ENCODE measurements at places on chromosomes 5 and 9. TPM values are rescaled to one million over a fixed set of nuclear protein-coding genes. Genes with fewer than 3 reads are reported as not detected.

HTR1A gene
- total RNA-seq, result not detected

MYO10 gene
- total RNA-seq, result 36.3 TPM

DOCK2 gene
- total RNA-seq, result 2.0 TPM

BHMT2 gene
- total RNA-seq, result not detected

FOXD4L4 gene
- 0.07 TPM for total RNA-seq

RIC1 gene
- total RNA-seq, result 14.6 TPM

PIGO gene
- total RNA-seq, result 44.9 TPM

IRGM gene
- total RNA-seq, result 0.18 TPM

AMBP gene
- 7.8 TPM for total RNA-seq

ZCCHC7 gene
- 15.0 TPM for total RNA-seq

ELOVL7 gene
- total RNA-seq, result 12.1 TPM

HTR4 gene
- total RNA-seq, result not detected

PFN3 gene
- not detected for total RNA-seq

PCDHB7 gene
- total RNA-seq, result not detected

TCF7 gene
- total RNA-seq, result 10.7 TPM

CDKN2B gene
- not detected for total RNA-seq

SLC4A9 gene
- total RNA-seq, result not detected

DNAI1 gene
- total RNA-seq, result 0.13 TPM

CAMK2A gene
- 0.71 TPM for total RNA-seq

ESM1 gene
- not detected for total RNA-seq

HEMGN gene
- not detected for total RNA-seq

C8G gene
- 1.7 TPM for total RNA-seq

SLC31A2 gene
- total RNA-seq, result 7.6 TPM

CTSV gene
- total RNA-seq, result 13.0 TPM

SLC9A3 gene
- total RNA-seq, result 2.2 TPM

ENHO gene
- 0.88 TPM for total RNA-seq

WNK2 gene
- 5.8 TPM for total RNA-seq

NR2F1 gene
- 4.3 TPM for total RNA-seq

BARHL1 gene
- not detected for total RNA-seq

ADAMTS13 gene
- 0.60 TPM for total RNA-seq

NR6A1 gene
- total RNA-seq, result 1.8 TPM

NUDT12 gene
- 1.3 TPM for total RNA-seq

DPYSL3 gene
- total RNA-seq, result 26.1 TPM

PCA3 gene
- total RNA-seq, result not detected

SYK gene
- not detected for total RNA-seq

ARSI gene
- total RNA-seq, result 34.3 TPM

KDM3B gene
- 40.4 TPM for total RNA-seq

IL3 gene
- not detected for total RNA-seq

TAS2R1 gene
- not detected for total RNA-seq

CEL gene
- 0.40 TPM for total RNA-seq

ANKRD20A1 gene
- total RNA-seq, result 0.51 TPM

MORN5 gene
- total RNA-seq, result not detected

PPP3R2 gene
- not detected for total RNA-seq

C5orf52 gene
- not detected for total RNA-seq

SLC45A2 gene
- not detected for total RNA-seq

ARL10 gene
- 0.86 TPM for total RNA-seq

ANXA2R gene
- 3.7 TPM for total RNA-seq

IL13 gene
- not detected for total RNA-seq

CD14 gene
- total RNA-seq, result 4.3 TPM

C9orf43 gene
- 0.56 TPM for total RNA-seq

CDH6 gene
- 0.09 TPM for total RNA-seq

CDKN2B-AS1 gene
- not detected for total RNA-seq

DDX31 gene
- total RNA-seq, result 24.9 TPM

LECT2 gene
- total RNA-seq, result not detected

S1PR3 gene
- total RNA-seq, result 96.4 TPM

SARDH gene
- total RNA-seq, result 0.15 TPM

Data from A549 treated with Hydrocortisone at 1 μM for 4 hours (cell line).